Stimulated activated CD4-positive, alpha-beta T cell treated with anti-CD3 and anti-CD28 coated beads, Interleukin-12 subunit alpha, Interleukin-12 subunit beta, amount 100 ng/mL, for 24 hours (primary cell): ENCODE measurements at places on chromosomes 3 and 15.

- DNase-seq, result no peak
Observed at GRCh38 chr15:95078003-95078402, 846.6 kb downstream of the MCTP2 start.

DNA sequence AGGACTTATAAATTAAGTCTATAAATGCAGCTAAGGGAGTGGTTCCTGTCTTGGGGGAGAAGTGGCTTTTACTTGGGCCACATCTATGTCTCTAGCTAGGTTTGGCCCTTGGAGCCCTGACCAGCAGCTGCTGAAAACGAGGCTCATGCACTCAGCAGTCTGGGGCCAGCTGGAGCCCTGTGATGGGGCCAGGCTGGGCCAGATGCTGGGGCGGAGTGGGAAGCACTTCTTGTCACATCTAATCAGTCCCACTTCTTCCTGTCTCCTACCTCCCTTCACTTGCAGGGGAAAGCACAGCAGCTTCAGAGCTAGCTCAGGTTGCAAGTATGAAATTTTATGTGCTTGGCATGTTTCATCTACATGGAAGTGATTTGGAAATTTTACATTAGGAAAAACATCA, 209.9 kb upstream of the ROPN1 start:
- no peak for DNase-seq

- no peak for DNase-seq
Observed at GRCh38 chr15:66730168-66731021, 28.4 kb downstream of the SMAD6 start.

GRCh38 chr15:25829073-25829472, 34.1 kb downstream of the ATP10A start:
- DNase-seq, result no peak

GRCh38 chr3:29693863-29694262, 413.0 kb downstream of the RBMS3 start:
- DNase-seq, result no peak
